ENCODE measurements at places on chromosomes 16 and 17. TPM values are rescaled to one million over a fixed set of nuclear protein-coding genes. Genes with fewer than 3 reads are reported as not detected.

The NACA2 gene
- total RNA-seq = not detected

The C16orf92 gene
- not detected for total RNA-seq

The MYADML2 gene
- not detected for total RNA-seq

The MEIOC gene
- total RNA-seq = 0.14 TPM

DNA sequence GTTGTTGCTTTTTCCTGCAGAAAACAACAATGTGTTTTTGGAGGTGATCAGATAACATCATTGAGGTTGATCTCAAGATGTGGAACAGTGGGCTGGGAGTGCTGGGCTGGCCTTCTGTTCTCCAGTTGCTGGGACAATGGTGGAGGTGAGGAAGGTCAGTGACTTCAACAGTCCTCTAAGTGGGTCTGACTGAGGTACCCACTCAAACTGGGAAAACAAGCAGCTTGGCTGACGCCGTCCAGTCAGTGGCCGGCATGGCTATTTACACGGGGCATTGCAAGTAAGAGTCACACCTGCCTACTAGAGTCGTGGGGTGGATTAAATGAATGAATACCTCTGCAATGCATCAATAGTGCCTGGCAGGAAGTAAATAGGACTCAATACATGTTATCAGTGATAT, 386.7 kb upstream of the ZFHX3 start:
- DNase-seq = no peak

DNA sequence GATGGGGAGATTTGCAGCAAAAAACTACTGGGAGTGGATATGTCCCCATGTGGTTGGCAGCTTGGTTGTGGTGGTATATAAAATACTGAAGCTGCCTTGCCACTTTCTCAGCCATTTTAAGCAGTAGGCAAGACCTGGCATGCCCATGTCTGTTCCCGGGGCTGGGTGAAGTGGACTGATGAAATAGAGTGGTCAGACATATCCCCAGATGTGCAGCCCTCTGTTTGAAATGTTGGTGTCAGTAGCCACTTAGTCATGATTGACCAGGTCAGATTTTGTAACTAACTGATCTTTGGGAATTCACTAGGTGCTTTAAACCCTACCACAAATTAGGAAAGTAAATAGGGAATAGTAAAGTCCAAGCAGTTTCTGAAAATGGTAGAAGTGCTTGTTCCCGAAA, 151.6 kb downstream of the PHKB start:
- no peak for DNase-seq
